ENCODE measurements at places on chromosomes 3 and 15.

DNA sequence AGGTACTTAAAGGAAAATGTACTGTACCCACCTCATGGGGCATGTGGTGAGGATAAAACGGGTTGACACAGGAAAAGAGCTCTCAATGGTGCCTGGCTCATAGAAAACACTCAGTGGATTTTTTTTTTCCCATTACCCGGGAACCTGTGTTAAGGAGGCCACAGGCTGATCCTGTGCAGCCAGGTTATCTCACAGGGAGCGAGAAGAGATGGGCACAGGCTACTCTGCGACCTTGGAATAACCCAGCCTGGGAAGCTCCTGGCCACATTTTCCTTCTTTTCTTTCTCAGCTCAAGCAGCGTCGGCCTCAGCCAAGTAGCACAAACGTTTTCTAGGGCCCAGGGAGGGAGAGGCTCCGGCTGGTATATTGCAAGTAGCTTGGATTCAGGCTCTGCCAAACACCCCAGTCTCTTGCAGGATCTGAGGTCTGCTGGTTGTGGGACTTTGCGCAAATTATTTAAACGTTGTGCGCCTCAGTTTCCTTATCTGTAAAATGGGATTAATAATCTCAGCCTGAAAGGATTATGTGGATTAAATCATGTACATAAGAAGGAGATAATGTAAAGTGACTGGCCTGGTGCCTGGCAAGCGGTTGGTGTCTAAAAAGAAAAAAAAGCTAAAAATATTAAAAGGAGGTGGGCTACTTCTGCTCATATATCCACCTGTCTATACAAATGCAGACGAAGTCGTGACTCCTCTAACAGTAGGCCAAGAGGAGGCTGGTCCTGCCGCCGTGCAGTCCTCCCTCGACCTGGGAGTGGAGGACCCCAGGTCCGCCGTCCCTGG is 2.2 kb downstream of the FURIN start:
- no peak for DNase-seq

GRCh38 chr3:39533226-39533625 is 65.7 kb downstream of the MOBP start:
- DNase-seq = no peak

- DNase-seq = no peak
Observed at GRCh38 chr3:149118724-149119123, 10.7 kb upstream of the HPS3 start.

DNA sequence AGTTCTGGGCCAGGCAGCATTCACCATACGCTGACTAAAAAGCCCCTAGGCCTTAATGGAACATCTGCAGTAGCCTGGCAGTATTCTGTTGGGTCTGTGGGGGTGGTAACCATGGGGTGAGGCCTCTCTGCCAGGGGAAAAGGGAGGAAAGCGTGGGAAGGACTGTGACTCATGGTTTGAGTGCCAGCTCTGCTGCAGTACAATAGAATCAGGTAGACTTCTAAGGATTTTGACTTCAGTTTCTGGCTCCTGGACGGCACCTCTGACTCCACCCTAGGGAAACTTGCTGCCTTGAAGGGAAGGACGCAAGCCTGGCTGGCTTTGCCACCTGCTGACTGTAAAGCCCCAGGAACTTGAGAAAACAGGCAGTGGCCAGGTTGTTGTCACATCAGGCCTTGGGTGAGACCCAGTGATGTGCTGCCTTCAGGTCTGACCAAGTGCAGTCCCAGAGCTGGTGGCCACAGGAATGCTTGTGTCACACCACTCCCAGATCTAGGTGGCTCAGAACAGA is 148.6 kb downstream of the SUCNR1 start:
- DNase-seq = no peak

DNA sequence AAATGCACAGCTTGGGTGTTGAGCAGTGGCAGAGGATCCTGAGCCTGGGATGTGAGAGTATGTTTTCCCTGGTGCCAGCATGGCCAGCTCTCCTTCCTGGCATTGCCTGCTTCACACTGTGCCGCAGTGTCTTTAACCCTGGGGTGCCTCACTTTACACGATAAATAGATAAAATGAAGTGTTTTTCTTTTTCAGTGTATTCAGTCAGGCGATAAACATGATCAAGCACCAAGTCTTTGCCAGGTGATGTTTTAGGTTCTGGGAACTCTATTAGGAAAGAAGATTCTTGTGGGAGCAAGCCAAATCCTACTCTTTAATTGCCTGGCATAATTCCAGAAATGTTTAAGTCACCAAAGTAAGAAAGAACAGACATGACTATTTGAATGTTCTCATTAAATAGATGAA is 14.0 kb downstream of the ABHD6 start:
- DNase-seq = no peak

GRCh38 chr3:185717121-185717520 is 107.7 kb downstream of the IGF2BP2 start:
- DNase-seq = no peak

DNA sequence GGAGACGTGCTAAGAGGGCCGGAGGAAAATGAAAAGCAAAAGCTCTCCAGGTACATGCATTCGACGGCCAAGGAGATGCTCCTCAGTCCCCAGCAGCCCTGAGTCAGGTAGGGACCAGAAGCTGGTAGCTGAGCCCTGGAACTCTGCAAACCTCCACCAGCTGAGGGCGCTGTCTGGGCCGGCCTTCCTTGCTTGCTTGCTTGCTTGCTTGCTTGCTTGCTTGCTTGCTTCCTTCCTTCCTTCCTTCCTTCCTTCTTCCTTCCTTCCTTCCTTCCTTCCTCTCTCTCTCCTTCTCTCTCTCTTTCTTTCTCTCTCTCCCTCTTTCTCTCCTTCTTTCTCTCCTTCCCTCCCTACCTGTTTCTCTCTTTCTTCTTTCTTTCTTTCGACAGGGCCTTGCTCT is 94.6 kb upstream of the RASGRF1 start:
- DNase-seq = no peak

DNA sequence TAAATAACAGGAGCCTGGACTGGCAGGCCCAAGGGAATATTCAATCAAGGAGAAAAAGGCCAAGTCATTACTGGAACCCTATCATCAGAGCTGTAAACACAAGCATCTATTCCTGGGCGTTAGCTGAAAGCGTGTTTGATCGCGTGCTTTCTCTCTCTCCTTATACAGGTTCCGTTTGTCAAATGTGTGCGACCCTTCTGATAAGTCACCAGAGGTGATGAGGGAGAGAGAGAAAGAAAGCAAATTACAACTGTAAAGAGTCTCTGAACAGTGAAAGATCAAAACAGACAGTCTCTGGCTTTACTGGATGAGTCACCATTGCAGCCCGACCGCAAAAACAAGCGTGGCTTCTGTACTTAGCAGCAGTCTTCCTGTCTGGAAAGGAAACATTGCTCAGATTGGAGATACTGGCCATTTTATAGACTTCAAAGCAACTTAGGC is 39.5 kb upstream of the TPRG1 start:
- no peak for DNase-seq

GRCh38 chr15:25250011-25250596 is 188.7 kb downstream of the UBE3A start:
- peak; percentile 6 for DNase-seq

DNA sequence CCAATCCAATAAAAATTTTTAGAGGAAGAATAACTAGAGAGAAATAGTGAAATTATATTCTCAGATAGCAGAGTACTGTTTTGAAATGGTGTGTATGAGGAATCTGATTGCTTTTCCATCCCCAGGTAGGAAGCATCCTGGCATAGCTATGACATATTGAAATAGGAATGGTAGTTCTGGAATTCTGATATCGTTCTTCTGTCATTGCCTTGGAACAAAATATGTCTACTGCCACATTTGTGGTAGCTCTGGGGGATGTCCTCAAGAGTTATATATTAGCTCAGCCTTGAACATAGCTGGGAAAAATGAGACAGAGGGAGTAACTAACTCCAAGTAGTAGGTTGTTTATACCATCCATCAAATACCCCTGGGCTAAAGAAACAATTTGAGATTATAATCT is 950.7 kb downstream of the MCTP2 start:
- no peak for DNase-seq

- DNase-seq = no peak
Observed at GRCh38 chr15:78873793-78874765, 1.4 kb downstream of the MORF4L1 start.

DNA sequence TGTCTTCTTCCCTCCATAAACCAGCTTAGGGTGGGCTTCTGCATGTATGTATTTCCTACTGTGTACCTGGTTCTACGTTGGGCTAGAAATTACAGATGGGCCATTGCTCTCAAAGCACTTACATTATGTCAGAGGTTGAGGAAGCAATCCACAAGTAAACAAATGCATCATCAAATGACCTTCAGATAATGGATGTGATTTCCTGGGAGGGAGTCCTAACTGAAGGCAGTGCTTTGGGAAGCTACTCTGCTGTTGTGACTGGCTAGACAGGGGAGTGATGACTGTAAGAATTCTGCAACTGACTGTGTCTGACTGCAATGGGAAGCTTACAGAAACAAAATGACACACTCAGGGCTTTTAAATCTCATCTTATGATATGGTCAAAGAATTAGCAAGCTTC is 71.0 kb upstream of the PRR23E start:
- DNase-seq = no peak

DNA sequence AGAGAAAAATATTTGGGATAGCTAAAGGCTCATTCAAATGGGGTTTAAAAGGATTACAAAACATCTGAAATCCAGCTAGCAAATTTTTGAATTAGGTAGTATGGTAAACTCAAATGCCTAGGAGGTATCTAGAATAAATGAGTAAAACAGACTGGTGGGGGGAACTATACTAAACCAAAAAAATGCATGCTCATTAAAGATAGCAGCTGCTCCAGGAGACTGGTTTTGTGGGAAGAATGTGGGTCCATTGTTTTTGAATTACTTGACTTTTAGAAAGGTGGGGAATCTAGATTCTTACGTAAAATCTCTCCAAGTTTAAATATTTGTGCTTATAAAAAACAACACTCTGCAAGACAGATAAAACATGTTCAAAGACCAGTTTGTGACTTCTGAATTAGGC is 73.8 kb downstream of the LEKR1 start:
- no peak for DNase-seq

DNA sequence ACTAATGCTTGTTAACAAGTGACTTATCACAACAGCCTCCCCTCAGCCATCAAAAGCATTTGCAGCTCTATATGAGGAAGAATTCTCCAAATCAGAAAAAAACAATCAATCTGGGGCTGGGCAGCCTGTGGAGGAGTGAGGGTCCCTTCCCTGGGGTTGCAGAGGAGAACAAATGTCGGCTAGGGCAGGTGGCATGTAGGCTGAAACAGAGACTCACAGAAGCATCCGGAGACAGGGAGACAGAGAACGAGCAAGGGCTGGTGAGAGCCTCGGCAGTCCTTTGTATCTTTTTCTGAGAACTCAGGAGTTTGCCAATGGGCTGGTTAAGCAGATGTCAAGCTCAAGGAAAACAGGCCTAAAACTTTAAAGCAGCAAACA is 15.8 kb downstream of the ITGA11 start:
- DNase-seq = no peak

DNA sequence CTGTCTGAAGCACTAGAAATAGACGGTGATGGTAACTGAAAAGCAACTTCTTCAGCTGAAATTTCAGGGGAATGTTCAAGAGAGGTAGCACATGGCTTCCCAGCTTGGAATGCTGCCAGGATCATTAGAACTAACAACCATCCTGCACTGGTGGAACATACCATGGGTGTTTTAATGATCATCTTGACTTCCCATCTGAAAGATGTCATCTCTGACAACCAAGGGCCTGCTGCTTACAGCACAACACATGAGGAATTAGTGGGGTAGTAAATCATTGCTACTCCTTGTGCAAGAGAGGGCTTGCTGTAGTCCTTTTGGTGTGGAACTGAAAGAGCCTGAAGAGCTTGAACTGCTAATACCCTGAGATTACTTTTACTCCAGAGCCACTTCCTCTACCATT is 853.7 kb downstream of the MCTP2 start:
- DNase-seq = no peak

GRCh38 chr15:72722071-72722696 is 36.2 kb downstream of the BBS4 start:
- DNase-seq = no peak

- DNase-seq = no peak
Observed at GRCh38 chr3:126962756-126963155, 20.2 kb upstream of the PLXNA1 start.

DNA sequence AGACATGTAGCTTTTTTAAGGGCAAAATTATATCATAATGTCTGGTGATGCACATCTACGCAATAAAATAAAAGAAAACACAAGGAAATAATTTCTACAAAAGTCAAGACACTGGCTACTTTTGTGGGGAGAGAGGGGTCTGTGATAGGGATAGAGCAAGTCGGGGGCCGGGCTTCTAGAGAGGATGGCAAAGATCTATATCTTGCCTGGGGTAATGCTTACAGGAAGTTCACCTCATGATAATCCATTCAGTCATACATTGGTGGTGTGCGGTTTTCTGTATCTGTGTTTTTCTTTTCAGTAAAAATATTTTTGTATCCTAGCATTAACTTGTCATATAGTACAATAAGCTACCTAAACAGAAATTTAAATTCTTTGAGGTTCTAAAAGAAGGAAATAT is 178.8 kb downstream of the ARRDC4 start:
- no peak for DNase-seq
